ENCODE measurements at places on chromosomes 16 and 17. TPM values are rescaled to one million over a fixed set of nuclear protein-coding genes. Genes with fewer than 3 reads are reported as not detected.

DNA sequence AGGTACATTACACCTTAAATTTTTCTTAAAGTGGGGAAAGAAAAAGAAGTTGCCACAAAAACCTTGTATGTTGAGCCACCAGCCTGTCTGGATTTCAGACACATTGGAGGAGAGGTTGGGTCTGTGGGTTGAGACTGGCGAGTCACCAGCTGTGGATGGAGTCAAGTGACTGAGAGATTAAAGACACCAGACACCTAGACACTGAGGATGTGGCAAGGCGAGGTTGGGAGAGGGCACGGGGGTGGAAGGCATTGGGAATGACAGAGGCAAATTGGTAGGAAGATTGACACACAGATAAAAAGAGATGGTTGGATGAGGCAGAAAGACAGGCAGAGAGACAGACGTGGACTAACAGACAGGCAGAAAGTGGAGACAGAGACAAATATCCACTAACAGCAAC, 49.6 kb downstream of the KCNJ12 start:
- peaks cover 9% of the 10 kb centered on the region for H3K4me1 ChIP-seq
- no peak overlapping the region for H3K27ac ChIP-seq
- no peaks in the 10 kb centered on the region for H3K36me3 ChIP-seq

Gene EPN3
- total RNA-seq = 36.3 TPM

- no peak for DNase-seq
- no peak overlapping the region for H3K27ac ChIP-seq
- no peak overlapping the region for H3K4me3 ChIP-seq
- no peaks in the 10 kb centered on the region for H3K36me3 ChIP-seq
Measured at GRCh38 chr17:35875800-35876139, 4.4 kb downstream of the CCL5 start.

GRCh38 chr17:55421179-55421934, at the start of gene MMD:
MMD (minus strand) TSS chr17:55421835; CDS start chr17:55421695, 140 bp downstream.
- DNase-seq = peak; percentile 67
- no peaks in the 10 kb centered on the region for H3K27me3 ChIP-seq
- H3K36me3 ChIP-seq = no peaks in the 10 kb centered on the region

DNA sequence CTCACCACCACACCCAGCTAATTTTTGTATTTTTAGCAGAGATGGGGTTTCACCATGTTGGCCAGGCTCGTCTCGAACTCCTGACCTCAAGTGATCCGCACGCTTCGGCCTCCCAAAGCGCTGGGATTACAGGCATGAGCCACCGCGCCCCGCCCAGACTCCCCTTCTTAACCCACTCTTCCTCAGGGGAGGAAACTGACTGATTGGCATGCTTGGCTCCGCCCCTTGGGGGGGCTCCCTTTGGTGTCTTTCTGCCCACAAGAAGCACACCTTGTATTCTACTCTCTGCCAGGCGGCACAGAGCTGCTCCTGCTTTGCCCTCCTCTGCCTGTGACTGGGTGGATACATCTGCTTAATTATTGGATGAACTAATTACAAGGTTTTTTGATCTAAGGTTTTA, 4.7 kb upstream of the ASGR2 start:
- no peak overlapping the region for H3K4me3 ChIP-seq
- no peaks in the 10 kb centered on the region for H3K36me3 ChIP-seq
- DNase-seq = no peak

Gene BAHCC1
- total RNA-seq = 133 TPM

GRCh38 chr17:83149029-83149725, 69.8 kb downstream of the METRNL start:
- H3K27me3 ChIP-seq = no peaks in the 10 kb centered on the region
- H3K36me3 ChIP-seq = no peaks in the 10 kb centered on the region
- no peak overlapping the region for H3K4me3 ChIP-seq
- H3K27ac ChIP-seq = no peak overlapping the region

Gene PLD6
- total RNA-seq = not detected

DNA sequence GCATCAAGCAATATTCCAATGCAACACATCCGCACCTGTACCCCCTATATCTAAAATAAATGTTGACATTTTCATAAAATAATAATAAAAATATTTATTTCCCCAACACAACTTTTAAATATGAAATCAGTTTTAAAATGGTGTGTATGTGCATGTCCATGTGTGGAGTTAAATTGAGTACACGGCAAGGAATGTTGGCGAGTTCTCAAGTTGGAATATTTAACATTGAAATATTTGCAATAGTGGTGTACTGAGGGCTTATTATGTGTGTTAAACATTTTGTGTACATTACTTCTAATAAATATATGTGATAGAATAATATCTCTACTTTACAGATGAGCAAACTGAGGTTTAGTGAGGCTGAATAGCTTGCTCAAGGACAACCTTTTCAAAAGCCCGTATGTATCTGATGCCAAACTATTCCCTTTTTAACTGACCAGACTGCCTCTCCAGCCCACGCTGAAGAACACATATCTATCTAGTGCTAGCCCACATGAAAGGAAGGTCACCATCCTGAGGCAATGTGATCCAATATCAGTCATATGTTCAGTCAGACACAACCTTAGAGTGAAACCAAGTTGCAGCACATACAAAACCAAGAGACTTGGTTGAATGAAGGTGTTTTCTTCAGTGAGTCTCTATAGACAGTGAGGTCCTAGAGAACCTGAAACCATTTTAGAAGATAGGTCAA, 192.2 kb upstream of the CDH11 start:
- no peaks in the 10 kb centered on the region for H3K36me3 ChIP-seq
- no peaks in the 10 kb centered on the region for H3K4me1 ChIP-seq
- H3K27me3 ChIP-seq = no peaks in the 10 kb centered on the region
- DNase-seq = no peak

DNA sequence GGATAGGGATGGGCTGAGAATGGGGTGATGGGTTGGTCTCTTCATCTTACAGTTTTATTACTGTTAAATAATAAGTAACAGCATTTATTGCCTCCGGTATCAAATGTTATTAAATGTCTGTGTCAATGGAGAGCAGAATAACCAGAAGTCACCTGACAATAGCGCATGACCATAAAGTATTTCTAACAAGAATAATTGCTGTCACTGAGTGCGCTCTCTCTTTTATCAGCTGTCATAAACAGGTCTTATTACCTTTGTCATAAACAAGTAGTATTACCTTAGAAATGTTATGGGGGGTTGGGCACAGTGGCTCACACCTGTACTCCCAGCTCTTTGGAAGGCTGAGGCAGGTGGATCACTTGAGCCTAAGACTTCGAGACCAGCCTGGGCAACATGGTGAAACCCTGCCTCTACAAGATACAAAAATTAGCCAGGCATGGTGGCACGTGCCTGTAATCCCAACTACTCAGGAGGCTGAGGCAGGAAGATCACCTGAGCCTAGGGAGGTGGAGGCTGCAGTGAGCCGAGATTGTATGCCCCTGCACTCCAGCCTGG, 120.6 kb downstream of the MAP2K6 start:
- peaks cover 6% of the 10 kb centered on the region for H3K36me3 ChIP-seq
- peaks cover 12% of the 10 kb centered on the region for H3K4me1 ChIP-seq
- no peak overlapping the region for H3K4me3 ChIP-seq
- peak; percentile 19 for DNase-seq

GRCh38 chr17:62628831-62629555, 1.5 kb downstream of the MRC2 start:
- H3K4me3 ChIP-seq = peak overlapping the region; percentile 17
- peaks cover 7% of the 10 kb centered on the region for H3K4me1 ChIP-seq
- no peaks in the 10 kb centered on the region for H3K36me3 ChIP-seq
- peaks cover 38% of the 10 kb centered on the region for H3K27me3 ChIP-seq
- DNase-seq = no peak

GRCh38 chr17:11240041-11240840, 772 bp upstream of the SHISA6 start:
- peak; percentile 15 for DNase-seq
- H3K27ac ChIP-seq = no peak overlapping the region
- H3K27me3 ChIP-seq = peaks cover 76% of the 10 kb centered on the region
- H3K4me3 ChIP-seq = peak overlapping the region; percentile 32
- H3K4me1 ChIP-seq = no peaks in the 10 kb centered on the region

DNA sequence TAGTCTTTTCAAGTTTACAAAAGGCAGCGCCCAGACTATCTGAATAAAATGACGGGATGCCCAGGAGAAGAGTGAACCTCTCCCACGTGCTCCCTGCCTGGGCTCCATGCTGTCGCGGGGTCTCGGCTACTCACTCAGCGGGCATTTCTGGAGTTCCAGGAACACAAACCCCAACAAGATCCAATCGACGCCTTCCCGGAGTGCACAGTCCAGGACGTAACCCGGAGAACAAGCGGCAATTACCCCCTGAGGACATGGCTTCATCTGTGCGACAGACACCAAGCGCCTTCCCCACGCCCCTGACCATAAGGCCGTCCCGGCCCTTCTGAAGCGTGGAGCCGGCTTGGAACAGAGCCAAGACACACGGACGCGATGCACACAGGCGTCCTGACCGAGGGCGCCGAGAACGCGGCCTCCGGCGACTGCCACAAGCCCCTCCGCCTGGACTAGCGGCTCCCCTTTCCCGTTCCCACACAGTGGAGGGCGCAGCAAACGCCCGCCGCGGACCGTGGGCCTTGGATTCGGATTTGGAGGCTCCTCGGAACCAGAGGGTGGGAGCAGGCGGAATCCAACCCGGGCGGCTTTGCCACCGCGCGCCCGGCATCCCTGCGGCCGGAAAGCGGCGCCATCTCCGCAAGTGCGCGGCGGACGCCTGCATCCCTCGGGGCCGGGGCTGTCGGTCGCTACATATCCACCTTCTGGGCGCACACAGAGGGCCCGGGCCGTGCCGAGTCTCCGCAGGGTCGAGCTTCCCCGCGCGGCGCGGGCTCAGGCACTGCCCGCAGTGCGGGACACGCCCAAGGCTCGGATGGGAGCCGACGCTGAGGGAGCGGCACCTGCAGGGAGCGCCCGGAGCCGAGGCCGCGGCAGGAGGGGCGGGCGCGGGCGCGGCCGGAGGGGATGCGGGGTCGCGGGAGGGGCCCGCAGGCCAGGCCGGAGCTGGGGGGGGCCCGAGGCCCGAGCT, 725 bp downstream of the ABCA3 start:
- H3K36me3 ChIP-seq = no peaks in the 10 kb centered on the region
- H3K4me1 ChIP-seq = peaks cover 23% of the 10 kb centered on the region
- peak overlapping the region; percentile 78 for H3K27ac ChIP-seq
- DNase-seq = peak; percentile 60
- peak overlapping the region; percentile 56 for H3K4me3 ChIP-seq

- H3K27me3 ChIP-seq = peaks cover 4% of the 10 kb centered on the region
- no peak overlapping the region for H3K27ac ChIP-seq
- H3K36me3 ChIP-seq = no peaks in the 10 kb centered on the region
- no peak overlapping the region for H3K4me3 ChIP-seq
Measured at GRCh38 chr17:81120149-81120484, 45.2 kb upstream of the PVALEF start.
